Pulmonary artery endothelial cell (primary cell): ENCODE measurements at places on chromosomes 1 and 21.
A peak's percentile ranks its signal among the peaks of the same experiment; 100 is the strongest.

- no peak for DNase-seq
Observed at GRCh38 chr1:201480231-201481003, 11.4 kb upstream of the PHLDA3 start.

DNA sequence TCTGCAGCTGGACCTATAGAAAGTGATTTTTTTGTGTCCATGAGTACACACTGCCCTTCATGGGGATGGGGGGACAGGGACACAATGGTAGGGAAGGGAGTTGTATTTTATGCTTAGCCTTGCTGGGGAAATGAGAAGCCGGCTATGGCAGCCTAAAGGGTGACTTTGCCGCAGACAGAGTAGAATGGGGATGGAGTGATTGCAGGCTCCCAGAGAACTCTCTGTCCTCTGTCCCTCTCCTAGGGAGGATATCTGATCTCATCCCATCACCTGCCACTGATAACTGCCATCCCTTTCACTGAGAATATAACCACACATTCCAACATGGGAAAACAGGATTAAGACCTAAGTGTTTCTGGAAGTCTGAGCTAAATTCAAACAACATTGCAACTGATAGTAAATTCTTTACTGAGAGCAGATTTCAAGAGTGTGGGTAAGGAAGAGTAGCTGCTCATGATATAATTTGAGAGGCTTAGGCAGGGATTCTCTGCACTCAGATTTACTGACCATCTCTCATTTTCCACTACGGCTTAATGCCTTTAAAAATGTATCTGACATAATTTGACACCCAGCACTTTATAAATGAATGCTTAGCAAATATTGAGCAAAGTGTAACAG lies 13.9 kb downstream of the SH2D1B start:
- DNase-seq = no peak

DNA sequence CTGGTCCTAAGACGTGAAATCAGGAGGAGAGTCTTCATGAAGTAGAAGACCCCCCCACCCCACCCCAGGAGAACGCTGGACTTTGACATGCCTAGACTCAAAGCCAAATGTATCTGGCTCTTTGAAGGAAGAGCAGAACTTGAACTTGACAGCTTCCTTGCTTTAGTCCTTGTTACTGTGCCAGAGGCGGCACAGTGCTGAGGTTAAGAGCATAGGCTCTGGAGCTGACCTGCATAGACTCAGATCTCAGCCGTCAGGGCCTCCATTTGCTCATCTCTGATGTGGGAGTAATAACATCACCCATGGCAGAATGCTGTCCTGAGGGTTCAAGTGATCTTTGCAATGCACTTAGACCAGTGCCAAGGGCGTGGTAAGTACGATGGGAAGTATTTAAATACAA lies 39.0 kb downstream of the COL6A1 start:
- no peak for DNase-seq

DNA sequence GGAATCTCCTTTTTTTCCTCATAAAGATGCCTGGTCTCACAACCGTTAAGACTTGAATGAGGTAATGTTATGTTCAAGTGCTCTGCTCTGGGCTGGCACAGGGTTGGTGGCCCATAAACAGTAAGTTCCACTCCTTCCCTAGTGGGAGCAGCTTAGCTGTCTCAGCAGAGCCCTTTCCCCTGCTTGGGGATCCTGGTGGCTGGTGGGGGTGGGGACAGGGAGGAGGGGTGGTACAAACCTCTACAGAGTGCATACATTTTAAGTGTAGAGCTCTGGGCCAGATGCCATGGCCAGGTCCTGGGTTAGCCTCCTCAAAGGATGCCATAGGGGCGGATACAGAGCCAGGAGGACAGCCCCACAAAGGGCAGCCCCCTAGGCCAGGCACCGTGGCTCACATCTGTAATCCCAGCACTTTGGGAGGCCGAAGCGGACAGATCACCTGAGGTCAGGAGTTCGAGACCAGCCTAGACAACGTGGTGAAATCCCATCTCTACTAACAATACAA lies 20.7 kb upstream of the PADI1 start:
- no peak for DNase-seq

GRCh38 chr1:244349103-244349531 lies 102.6 kb downstream of the ADSS2 start:
- peak; percentile 80 for DNase-seq

DNA sequence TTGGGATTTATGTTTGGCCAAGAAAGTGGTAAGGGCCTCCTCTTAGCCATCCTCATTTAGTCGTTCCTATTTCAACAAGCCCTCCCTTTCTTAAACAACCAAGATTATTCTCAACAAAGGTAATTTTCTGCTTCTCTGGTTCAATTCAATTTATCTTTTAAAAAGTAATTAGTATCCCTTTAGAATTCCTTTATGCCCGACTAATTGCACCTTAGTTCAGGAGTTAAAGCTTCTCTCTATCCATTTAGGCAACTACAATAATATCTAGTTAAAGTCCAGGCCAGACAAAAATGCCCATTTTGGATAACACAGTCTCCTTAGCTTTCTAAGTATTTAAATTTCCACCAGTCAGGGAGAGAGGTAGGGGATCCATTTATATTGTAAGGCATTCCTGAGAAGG lies 136.7 kb upstream of the MAGI3 start:
- no peak for DNase-seq

DNA sequence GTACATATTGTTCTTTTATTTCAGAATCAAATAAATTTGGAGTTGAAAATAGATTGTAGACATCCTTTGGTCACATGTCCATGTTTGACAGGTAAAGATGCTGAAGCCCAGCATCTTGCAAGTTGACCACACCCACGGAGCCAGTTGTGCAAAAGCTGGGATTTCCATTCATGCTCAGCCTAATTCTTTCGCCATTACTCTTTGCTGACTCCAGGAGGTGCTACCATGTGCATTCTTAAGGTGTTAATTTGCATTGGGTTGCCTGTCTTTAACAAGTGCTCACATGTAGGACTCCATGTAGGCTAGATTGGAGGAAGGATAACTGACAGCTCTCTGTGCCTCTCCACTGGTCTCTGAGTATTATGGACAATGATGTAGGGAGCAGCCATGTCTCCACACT lies 660.7 kb downstream of the LMO4 start:
- no peak for DNase-seq

GRCh38 chr1:223390618-223391017 lies 2.6 kb upstream of the CCDC185 start:
- no peak for DNase-seq

DNA sequence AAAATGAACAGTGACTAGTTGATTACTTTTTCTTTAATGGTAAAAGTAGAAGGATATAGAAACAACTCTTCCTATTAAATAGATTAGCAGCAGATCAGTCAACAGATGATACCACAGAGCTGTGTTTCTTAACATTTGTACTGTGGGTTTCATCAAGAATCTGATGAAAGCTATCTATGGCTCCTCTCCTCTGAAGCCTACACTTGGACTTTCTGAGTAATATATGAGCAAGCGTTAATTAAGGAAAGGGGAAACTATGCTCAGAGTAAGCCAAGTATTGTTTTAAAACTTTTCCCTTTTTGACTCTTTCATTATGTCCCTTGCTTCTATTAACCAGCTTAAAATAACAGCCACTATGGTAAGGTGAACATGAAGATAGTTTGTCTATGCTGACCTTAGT lies 10.8 kb downstream of the ARID4B start:
- no peak for DNase-seq

DNA sequence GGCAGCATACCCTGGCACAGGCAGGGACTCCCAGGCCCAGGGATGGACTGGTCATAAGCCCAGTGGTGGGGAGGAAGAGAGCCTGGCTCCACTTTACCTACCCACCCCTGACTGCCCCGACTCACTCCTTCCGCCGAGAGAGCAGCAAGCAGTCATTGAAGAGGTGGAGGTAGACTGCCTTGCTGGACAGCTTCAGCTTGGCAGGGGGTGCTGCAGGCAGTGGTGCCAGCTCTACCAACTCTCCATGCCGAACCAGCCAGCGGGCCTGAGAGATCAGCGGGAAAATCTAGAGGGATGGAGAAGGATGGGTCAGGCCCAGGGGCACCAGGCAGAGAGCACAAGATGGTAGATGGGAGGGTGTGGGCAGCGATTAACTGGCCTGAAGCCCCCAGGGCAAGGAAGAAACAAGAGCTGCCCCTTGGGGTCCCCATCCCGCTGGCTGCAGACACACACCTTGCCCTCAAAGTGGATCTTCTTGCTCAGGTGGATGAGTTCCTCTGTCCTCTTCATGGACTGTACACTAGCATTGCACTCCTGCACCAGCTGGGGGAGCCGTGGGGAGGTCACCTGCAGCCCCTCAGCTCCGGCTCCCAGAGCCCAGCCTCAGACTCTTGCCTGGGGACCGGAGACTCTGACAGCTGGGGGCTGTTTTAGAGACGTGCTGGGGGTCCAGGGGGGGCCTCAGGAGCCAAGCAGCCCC lies 7.7 kb downstream of the ARHGEF19 start:
- no peak for DNase-seq

DNA sequence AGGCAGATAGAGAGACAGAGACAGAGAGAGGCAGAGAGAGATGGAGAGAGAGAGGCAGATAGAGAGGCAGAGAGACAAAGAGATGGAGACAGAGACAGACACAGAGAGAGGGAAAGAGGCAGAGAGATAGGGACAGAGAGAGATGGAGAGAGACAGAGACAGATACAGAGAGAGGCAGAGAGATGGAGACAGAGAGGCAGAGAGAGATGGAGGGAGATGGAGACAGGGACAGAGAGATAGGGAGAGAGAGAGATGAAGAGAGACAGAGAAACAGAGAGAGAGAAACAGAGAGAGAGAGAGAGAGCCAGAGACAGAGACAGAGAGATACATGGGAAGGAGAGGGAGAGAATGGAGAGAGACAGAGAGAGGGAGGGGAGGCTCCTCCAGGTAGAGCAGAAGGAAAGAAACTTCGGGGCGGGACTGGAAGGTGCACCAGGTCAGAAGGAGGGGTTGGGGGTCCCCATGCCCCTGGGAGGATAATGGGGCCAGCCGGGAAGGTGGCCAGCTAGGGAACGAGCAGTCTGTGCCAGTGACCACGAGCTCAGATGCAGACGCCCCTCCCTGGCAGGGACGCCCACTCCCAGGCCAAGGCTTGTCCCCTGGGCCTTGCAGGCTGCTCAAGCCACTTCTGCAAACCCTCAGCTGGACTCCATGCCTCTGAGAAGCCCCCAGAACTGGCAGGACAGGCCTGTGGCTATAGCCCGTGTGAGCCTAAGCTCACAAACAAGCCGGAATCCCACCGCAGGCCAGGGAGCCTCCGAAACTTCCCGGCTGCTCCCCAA lies 3.3 kb downstream of the FNDC10 start:
- DNase-seq = no peak

DNA sequence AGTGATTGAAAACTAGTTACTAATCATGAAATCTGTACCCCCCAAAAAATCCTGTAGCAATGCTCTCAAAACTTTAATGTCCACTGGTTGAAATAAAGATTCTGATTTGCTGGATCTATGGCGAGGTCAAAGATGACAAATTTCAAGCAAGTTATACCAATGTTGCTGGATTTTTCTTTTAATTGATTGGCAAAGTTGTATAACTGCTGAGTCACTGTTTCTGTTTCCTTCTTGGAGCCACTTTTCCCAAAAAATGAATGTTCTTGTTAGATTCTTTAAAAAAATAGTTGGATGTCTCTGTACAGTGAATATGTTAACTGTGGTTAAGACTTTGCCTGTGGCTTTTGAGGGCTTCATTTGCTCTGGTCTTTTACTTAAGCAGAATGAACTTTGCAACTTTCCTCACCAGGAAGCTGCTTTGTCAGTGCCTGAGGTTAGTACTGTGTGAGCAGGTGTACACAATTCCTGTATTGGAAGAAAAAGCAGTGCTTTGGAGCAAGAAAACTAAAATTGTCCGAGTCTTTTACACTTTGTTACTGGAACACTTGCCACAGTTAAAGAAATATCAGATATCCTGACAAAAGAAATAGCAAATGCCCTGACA lies 1211.9 kb downstream of the MRPL39 start:
- DNase-seq = no peak

GRCh38 chr1:206082831-206083695 lies 30.1 kb downstream of the RHEX start:
- no peak for DNase-seq

GRCh38 chr1:58397187-58397820 lies 149.2 kb downstream of the OMA1 start:
- DNase-seq = no peak

GRCh38 chr1:15218287-15219279 lies 28.4 kb upstream of the FHAD1 start:
- DNase-seq = peak; percentile 99

- DNase-seq = no peak
Observed at GRCh38 chr21:45255381-45256020, 32.2 kb downstream of the POFUT2 start.

DNA sequence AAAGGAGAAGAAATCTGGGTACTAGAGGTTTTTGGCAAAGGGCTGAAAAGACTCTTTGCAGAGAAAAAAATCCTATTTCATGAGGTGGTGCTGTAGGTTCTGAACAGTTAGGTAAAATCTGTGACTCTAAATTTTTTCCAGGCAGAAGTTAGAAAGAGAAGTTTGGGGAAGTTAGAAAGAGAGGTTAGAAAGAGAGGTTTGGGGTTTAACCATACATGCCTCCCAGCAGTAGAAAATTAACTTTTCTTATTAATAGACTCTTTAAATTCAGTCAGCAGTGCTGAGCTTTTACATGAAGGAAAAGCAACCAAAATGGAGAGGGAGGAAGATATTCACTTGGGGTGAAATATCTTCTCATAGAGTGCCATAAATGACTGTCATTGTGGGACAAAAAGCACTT lies 12.2 kb downstream of the AMY1C start:
- DNase-seq = no peak

- DNase-seq = peak; percentile 20
Observed at GRCh38 chr1:119711804-119712341, at the start of gene PHGDH. Gene PHGDH, plus strand, starts transcription at chr1:119711934. Its CDS starts 89 bp downstream, at chr1:119712023.

DNA sequence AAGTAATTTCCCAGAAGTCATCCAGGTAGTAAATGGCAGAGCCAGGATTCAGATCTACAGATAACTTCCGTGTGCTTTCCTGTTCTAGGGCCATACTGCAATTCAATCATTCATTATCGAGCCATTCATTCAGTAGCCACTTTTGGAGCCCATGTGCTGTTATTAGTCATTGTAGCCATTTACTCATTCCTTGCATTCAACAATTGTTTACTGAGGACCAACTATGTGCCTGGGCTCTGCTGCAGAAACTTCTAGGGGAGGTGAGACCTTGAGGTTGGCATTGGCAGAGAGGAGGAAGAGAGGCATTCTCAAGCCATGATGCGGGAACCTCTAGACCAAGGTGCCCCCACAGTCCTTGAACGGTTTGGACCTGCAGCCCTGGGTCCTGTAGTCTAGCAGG lies 27.9 kb downstream of the EPHB2 start:
- DNase-seq = no peak

DNA sequence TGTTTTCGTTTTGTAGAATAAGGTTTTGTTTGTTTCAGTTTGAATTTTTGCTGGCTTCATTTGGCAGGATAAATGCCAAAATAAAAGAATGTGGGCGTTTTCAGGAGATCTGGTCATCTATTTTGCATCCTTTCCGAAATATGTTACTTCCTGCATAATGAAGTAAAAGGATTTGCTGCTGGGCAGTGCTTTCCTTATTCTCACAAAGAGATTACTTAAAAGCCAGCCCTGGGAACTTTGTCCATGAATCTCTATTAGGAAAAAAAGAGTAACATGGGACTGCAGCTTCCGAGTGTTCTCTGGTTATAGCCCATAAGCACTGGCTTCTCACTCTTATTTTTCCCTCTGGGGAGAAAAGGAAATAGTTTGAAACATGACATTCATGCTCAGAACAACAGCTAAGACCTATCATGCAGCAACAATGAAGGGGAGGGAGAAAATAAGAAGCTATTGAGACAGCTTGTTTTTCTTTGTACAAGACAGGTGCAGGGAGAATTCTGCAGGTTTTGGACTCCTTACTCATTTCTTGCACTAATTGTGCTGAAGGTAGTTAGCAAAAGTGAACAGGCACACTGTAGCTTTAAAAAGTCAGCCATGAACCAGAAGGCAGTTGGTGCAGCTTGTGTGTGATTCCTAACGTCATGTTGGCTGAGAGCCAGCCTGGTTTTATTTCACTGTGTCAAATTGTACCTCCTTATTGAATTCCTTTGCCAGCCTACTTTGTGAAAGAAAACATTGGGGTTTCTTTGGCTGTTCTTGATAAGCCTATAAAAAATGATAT lies at the start of gene SAMD13:
SAMD13 (plus strand) TSS at position 705 of the 781 bp plus-strand sequence. CDS start 1,527 bp downstream, outside the sequence.
- DNase-seq = peak; percentile 78
